KBM-7 (cell line): ENCODE measurements at places on chromosomes 1 and 21.

- no peak for DNase-seq
Observed at GRCh38 chr1:171756856-171757255, 15.0 kb upstream of the VAMP4 start.

DNA sequence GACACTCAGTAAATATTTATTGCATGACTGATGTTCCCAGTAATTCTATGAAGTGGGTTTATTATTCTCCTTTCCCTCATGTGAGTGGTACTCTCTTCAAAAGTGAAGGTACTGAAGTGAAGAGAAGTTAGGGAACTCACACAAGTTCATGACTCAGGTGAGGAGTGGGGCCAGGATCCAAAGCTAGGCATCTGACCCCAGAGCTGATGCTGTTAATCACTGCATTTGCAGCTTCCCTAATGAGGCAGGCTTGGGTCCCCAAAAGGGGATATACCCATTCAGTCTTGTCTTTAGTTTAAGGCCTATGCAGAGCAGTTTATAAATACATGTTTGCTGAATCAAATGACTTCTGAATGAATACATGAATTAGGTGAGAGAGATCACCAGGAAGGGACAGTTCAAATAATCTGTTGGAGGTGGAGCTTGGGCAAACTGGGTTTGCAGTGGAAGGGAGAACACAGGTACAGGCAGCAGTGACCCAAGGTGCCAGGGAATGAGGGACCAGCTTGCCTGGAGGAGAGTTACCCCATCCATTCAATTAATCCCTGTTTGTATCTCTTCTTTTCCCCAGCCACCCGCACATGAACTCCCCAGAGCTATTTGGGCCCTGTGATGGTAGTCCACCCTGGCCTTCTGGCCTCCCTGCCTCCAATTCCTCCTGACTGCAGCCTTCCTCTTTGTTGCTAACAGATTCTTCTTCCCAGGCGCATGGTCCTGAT, 2.0 kb downstream of the CD58 start:
- no peak for DNase-seq

- peak; percentile 78 for DNase-seq
Observed at GRCh38 chr1:231626951-231627614, 493 bp downstream of the DISC1 start.

DNA sequence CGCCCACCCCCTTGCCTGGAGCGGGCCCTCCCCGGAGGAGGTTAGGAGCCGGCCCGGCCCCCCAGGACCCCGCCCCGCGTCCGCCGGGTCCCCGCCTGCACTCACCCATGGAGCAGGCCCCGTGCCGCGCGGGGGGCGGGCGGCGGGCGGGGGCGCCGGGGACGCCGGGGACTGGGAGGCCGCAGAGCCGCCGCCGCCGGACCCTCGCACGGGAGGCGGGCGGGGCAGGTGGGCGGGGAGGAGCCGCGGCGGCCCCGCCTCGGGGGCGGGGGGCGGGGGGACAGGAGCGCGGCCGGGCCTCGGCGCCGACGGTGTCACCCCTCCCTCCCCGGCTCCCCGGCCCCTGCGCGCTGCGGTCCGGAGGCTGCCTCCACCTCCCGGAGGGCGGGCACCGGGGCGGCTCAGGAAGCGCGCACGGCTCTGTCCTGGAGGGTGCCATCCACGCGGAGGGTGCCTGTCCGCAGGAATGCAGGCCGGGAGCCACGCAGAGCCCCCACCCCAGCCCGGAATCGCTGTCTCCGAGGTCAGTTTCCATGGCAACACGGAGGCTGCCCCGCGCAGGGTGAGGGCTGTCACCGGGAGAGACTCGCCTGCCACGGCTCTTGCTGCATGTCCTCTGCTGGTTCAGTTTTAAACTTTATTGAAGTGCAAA, 5.9 kb upstream of the PLEKHG5 start:
- DNase-seq = peak; percentile 56

- peak; percentile 90 for DNase-seq
Observed at GRCh38 chr1:228989992-228990827, 254.9 kb downstream of the RHOU start.

DNA sequence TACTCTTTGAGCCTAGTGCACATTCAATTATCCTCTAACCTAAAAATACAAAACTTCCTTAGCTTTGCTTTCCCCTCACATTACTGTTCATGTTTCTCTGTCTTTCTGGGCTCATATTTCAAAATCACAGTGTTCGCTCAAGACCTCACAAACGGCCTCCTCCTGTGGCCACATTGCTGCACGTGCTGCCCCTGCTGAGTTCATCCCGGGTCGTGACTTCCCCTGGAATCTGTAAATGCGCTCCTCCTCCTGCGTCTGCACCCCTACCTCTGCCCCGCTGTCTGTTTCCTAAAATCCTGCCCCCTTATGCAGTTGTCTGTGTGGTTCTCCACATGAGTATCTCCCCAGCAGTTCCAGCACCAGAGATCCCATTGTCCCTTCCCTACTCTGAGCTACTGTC, 45.5 kb upstream of the RAVER2 start:
- no peak for DNase-seq

DNA sequence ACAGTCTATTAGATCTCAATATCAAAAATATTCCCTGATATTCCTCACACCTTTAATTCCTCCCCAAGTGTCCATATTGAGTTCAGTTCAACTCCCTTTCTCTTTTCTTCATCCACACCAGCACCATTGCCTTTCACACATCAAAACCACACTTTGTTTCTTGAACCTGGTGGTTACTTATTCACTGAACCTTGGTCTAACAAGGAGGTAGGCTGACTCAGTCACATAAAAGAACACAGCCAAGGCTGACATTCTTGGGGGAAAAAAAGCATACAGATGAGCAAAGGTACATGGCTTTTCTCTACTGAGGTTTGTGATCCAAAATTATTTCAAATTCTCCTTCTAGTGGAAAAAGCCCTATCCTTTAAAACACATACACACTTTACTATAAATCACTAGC, 131.7 kb upstream of the USH2A start:
- no peak for DNase-seq

DNA sequence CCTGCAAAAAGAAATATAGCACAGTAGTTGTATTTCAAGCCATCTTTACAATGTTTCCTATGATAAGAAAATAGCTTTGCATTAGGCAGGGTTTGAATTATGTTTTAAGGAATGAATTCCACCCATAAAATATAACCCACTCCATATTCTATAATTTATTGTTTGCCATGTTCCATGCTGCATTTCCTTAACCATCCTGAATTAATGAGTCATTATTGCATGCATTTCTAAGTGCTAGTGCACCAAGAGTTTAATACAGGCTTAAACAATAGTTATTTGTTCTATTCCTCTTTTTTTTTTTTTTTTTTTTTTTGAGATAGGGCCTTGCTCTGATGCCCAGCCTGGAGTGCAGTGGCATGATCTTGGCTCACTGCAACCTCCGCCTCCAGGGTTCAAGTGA, 45.2 kb downstream of the MIGA1 start:
- no peak for DNase-seq

- DNase-seq = no peak
Observed at GRCh38 chr1:235642943-235643371, 6.6 kb downstream of the GNG4 start.

DNA sequence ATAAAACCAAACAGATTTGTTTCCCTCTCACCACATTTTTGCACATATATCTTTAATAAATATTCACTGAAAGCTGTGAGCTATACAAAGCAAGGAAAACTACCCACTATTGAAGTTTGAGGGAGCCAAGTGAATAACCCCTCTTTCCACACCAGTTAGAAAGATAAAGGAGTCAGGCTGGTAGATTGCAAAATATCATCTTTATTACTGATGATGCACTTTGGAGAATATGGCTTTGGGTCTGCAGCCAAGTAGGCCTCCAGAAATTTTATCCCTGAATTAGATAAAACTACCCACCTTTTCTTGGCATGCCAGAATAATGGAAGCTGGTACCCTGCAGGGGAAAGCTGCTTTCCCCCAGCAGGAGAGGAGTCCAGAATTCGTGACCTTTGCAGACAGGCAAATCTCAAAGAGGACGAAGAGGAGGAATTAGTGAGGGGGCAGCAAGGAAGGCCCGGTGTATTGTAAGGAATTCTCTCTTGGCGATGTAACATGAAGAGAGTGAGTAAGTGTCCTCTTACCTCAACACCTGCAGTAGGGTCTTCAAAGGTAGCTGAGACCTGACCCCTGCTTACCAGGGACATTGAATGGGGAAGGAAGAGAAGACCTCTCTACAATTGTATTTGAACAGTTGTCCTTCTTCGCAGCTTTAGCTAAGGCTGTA, 84.7 kb downstream of the LRRC8D start:
- no peak for DNase-seq

- DNase-seq = peak; percentile 16
Observed at GRCh38 chr1:162391790-162392563, 10.4 kb downstream of the C1orf226 start.

GRCh38 chr1:43396059-43396458, 6.4 kb downstream of the SZT2 start:
- no peak for DNase-seq
